ENCODE measurements at places on chromosomes 12 and 14. TPM values are rescaled to one million over a fixed set of nuclear protein-coding genes. Genes with fewer than 3 reads are reported as not detected.

B4GALNT1 gene
- 0.35 TPM for total RNA-seq

ACSM4 gene
- not detected for total RNA-seq

DNA sequence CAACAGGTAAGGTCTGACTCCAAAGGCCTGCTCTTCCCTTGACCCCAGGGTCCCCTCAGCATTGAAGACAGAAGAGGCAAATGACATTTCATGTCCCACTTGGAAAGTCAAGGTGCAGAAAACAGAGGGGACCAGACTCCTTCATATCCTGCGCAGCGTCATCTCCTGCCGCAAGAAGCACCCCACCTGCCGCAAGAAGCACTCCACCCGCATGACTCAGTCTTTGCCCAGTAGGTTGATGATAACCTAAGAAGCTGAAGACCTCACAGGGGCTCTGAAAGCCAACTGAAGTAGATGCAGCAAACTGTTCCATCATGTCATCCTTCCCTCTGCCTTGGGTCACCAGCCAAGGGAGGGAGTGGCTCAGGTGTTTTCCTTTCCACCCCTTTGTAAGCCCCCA, 11.6 kb upstream of the SMUG1 start:
- DNase-seq: no peak

AQP6 gene
- not detected for total RNA-seq

DNA sequence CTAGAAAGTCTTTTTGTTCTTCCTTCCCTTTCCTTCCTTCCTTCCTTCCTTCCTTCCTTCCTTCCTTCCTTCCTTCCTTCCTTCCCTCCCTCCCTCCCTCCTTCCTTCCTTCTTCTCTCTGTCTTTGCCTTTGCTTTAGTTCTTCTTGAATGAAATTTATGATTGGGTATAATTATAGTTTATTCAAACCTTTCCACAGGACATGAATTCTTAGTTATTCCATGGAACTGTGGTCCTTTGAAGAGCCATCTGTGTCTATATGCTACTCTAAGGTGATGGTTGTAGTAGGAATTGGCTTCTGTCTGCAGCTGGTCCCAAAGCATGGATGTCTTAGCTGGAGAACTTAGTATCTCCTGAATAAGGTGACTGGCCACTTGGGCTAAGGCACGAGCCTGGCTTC, 64.8 kb downstream of the IGF1 start:
- DNase-seq: no peak

DNA sequence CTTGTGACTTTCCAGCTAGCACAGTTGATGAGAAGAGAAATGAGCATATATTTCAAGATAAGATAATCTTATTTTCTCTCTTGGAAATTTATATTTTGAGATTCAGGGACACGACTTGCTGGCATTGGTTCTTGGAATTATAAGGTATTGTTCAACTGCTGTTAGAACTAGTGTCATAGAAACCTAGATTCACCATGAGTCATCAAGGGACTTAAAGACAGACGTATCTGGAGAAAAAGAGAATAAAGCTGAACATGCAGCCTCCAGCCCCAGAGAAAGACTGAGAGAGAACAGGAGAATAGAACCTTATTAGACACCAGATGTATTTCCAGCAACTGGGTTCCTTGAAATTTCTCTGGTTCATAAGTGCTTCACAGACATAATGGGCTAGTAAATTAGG, 194.4 kb upstream of the PPFIA2 start:
- no peak for DNase-seq

SIRT4 gene
- 1.4 TPM for total RNA-seq

- DNase-seq: no peak
These were observed 10.9 kb downstream of the SLC6A12 start for GRCh38 chr12:203074-203461.

DNA sequence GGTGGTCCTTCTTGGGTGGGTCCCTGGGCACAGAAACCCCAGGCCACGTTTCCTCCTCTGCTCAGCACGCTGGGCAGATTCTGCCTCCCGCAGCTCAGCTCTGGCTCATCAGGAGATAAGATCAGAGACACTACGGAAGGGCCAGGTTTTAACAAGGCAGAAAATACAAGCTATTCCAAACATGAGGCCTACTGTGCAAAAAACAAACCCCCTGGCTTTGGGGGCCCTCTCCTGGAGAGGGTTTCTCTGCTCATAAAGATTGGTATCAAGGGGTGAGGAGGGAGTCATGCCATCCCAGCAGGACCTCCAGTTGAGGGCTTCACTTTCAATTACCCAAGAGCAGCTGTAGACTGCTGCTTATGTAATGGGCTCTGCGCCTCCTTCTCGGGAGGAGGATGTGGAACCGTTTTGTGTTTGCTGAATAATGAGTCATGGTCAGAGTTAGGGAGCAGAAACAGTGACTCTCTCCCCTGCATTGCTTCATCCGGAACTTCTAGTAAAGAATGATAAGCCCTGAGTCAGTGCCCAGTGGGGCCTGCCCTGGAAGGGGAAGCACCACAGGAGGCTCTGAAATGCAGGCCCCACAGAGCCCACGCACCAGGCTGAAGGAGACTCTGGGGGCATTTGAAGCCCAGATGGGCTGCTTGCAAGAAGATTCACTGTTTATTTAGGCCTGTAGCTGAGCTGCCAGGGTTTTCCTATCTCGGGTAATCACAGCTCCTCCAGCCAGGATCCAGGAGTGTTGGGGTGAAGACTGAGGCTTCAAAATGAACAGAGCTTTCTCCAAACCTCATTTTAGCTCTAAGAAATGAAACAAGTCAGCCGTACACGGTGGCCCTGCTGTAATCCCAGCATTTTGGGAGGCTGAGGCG, 79.3 kb downstream of the SSPN start:
- DNase-seq: peak; percentile 98

GRCh38 chr14:93895023-93895604, 32.0 kb upstream of the FAM181A start:
- DNase-seq: no peak

CKAP4 gene
- total RNA-seq: 249 TPM

- peak; percentile 38 for DNase-seq
These were observed at the start of gene LIN7A for GRCh38 chr12:80937391-80938238. Gene LIN7A (minus strand): TSS chr12:80937934. CDS start chr12:80937722, 212 bp downstream.

SLC2A14 gene
- not detected for total RNA-seq

DNA sequence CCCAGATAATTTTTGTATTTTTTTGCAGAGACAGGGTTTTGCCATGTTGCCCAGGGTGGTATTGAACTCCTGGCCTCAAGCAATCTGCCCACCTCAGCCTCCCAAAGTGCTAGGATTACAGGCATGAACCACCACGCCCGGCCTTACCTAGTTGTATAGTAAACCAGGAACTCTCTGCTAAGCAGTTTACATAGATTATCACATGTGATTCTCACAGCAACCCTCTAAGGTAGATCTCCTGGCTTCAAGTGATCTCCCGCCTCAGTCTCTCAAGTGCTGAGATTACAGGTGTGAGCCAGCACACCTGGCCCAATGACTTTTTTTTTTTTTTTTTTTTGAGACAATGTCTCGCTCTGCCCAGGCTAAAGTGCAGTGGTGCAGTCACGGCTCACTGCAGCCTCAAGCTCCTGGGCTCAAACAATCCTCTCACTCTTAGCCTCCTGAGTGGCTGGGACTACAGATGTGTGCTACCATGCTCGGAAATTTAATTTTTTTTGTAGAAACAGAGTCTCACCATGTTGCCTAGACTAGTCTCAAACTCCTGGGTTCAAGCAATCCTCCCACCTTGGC, 26.0 kb upstream of the ATP2A2 start:
- DNase-seq: no peak

PPP4R4 gene
- total RNA-seq: not detected

- DNase-seq: no peak
These were observed 10.7 kb downstream of the IFT81 start for GRCh38 chr12:110134691-110135411.

GRCh38 chr12:25052196-25052913, 103.5 kb upstream of the BCAT1 start:
- no peak for DNase-seq

DNA sequence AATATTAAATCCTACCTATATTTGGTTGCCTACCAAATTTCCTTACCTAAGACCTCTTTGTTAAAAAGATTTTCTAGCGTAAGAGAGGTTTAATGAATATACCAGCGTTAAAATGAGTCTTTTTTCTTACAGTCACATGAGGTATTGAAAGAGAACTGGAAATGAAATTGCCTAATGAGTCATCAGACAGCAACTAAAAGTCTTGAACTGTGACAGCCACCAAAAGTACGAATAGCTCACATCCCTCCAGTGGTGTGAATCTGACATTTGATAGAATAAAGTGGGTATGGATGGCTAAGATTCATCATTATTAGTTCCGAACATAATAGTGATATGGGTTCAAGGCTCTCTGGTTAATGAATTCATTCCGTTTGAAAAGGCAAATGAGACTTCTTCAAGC, 1297.3 kb downstream of the AACS start:
- DNase-seq: no peak

- DNase-seq: no peak
These were observed 10.4 kb upstream of the ENDOU start for GRCh38 chr12:47735649-47736048.

DNA sequence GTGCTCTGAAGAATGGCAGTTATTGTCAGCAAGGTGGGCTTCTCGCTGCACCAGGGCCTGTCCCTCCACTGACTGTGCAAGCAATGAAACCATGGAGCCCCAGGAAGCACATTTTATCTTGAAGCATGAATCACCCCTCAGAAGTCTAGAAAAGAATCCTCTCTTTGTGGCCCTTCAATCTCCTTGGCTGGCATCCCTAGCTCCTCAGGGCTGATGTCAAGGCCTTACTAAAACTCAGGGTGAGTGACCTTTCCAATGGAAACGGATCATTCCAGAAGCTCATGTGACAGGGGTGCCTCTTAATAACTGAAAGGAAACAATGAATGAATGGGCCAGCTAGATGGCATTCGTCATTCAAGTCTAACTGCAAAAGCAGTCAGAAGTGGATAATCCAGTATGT, 22.3 kb upstream of the PLEKHH1 start:
- no peak for DNase-seq

GRCh38 chr12:97639702-97640101, 177.1 kb downstream of the RMST start:
- no peak for DNase-seq

GRCh38 chr14:94897561-94897960, 127.6 kb upstream of the GSC start:
- no peak for DNase-seq

PRPF40B gene
- 9.5 TPM for total RNA-seq

SCN8A gene
- 20.4 TPM for total RNA-seq

- DNase-seq: peak; percentile 58
These were observed 35.2 kb downstream of the SLC8B1 start for GRCh38 chr12:113299619-113300237.

LRRK2 gene
- 1.3 TPM for total RNA-seq

DNA sequence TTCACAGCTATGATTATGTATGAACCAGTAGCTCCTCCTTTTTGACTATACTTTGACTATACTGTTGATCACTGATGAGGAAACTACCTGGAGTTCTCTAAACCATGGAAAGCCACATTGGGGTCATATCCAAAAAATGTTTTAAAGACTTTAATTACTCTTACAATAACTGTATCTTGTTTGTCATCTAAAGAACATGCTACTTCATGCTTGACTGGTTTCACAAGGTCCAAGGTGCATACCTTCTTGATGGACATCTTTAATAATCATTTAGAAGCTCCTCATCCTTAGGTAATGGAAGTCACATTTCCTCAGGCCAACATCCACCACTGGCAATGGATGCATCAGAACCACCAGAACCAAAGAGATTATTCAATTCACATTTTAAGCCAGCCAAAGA, 29.9 kb downstream of the WASHC3 start:
- no peak for DNase-seq

RNASE3 gene
- total RNA-seq: not detected

DNA sequence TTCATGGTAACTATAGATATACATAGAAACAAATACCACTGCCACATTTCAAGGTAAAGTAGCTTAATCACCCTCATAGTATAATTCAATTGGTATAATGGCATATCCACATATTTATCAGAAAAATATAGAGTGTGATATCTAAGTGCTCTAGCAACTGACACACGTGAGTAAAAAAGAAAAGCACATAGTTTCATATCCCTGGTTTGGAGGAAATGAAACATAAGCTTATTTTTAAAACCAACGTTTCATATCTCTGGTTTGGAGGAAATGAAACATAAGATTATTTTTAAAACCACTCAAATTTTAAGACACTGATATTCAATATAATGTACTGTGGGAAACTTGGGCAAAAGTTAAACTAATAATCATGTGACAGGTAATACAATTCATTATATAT, 2.1 kb downstream of the OR6C70 start:
- DNase-seq: no peak

DNA sequence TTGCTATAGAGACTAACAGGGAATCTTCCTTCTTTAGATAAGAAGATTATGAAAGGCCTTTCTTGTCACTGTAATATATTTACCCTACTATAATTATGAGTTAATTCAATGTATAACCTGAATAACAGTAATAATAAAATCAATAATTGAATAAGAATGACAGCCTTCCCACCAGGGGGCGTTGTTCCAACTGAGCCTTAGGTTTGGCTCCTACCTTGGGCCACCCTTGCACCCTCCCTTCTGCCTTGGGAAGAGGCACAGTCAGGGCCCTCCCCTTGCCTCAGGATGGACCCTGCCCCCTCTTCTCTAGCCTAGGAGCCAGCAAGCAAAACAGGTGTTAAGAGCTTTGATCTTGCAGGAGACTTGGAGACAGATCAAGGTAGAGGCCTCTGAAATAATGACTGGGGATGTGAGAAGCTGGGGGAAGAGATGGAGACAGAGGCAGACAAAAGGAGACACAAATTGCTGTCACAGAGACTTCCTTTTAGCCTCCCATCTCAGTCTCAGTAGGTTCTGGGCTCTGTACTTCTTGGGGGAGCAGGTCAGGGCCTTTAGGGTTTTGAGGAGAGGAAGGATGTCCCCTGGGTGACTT, 40.1 kb upstream of the CISTR start:
- DNase-seq: no peak

FBXO34 gene
- 14.2 TPM for total RNA-seq

DNA sequence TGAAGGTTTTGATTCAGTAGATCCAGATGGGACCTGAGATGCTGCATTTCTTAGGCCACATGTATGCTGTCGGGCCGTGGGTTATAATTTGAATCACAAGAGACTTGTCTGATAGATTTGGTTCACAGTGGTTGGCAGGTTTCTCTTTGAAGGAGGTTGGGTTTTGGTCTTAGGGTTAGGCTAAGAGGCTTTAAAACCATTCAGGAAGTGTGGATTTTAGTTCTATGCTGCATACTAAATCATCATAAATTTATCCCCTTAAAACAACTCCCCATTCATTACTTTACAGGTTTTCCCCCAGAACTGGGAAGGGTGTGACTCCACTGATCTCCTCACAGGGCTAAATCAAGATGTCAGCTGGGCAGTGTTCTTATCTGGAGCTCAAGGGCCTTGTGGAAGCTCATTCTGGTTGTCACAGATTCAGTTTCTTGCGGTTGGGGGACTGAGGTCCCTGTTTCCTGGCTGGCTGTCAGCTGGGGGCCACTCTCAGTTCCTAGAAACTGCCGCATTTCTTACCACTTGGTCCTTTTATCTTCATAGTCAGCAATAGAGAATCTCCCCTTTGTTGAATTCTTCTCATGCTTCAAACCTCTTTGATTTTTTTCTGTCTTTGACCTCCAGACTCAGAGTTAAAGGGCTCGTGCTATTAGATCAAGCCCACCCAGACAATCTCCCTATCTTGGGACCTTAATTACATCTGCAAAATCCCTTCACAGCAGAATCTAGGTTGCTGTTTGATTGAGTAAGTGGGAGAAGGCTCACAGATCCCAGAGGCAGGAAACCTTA, 20.6 kb upstream of the PCNX1 start:
- DNase-seq: no peak

Data from endothelial cell of umbilical vein (primary cell).